Brain (organoid and tissue), 16 donors: ENCODE measurements at places on chromosomes 5 and 9. TPM values are rescaled to one million over a fixed set of nuclear protein-coding genes. Genes with fewer than 3 reads are reported as not detected.
A peak's percentile ranks its signal among the peaks of the same experiment; 100 is the strongest.

GRCh38 chr5:18333841-18334240 is 699.6 kb downstream of the TAF11L14 start:
- DNase-seq = no peak

DNA sequence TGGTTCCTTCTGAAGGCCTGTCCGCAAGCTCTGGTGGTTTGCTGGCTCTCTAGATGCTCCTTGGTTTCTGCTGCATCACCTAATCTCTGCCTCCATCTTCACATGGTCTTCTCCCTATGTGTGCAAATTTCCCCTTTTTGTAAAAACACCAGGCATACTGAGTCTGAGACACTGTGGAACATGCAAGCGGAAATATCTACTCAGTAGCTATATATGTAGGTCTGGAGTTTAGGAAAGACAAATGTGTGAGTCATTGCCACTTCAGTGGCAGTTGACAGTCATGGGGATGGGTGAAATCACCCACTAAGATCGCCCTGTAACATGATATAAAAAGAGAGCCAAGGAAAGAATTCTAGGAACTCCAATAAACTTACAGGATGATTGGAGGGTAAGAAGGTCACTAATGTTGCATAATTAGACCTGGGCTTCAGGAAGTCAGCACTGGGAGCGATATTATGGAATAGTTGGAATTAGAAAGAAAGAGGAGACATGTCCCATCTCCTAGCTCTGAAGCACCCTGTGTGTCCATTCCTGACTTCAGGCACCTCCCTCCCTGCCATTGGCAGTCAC is 22.7 kb upstream of the UBLCP1 start:
- DNase-seq = no peak

- DNase-seq = peak; percentile 13
Observed at GRCh38 chr9:127452691-127453090, 1.4 kb downstream of the LRSAM1 start.

DNA sequence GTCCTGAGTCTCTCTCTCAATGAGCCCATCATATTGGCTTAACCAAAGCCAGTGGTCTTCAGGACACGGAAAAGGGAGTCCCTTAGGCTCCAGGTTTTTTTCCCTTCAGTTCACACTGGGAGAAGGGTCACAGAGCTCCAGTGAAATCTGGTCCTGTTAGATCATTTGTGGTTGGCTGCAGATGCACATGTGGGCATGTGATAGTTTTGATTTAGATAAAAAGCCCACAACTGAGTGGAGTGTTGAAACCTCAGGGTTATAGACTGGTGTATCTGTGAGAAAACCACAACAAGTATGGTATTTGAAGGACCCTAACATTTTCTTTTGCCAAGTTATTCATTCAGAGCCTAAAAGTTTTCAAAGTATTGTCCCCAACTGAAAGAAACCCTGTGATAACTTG is 46.7 kb downstream of the PRLR start:
- no peak for DNase-seq

DNA sequence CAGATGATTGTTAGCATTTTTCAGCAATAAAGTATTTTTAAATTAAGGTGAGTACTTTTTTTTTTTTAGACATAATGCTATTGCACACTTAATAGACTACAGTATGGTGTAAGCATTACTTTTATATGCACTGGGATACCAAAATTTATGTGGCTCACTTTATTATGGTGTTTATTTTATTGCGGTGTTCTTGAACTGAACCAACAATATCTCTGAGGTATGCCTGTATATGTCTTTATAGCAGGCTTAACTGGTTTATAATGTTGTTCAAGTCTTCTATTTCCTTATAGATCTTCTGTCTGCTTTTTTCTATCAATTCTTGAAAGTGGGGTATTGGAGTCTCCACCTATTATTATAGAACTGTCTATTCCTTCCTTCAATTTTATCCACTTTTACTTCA is 18.0 kb downstream of the ZBTB43 start:
- no peak for DNase-seq

- no peak for DNase-seq
Observed at GRCh38 chr5:51652980-51653379, 269.7 kb downstream of the ISL1 start.

GRCh38 chr9:78671785-78672184 is 374.9 kb downstream of the PSAT1 start:
- no peak for DNase-seq

DNA sequence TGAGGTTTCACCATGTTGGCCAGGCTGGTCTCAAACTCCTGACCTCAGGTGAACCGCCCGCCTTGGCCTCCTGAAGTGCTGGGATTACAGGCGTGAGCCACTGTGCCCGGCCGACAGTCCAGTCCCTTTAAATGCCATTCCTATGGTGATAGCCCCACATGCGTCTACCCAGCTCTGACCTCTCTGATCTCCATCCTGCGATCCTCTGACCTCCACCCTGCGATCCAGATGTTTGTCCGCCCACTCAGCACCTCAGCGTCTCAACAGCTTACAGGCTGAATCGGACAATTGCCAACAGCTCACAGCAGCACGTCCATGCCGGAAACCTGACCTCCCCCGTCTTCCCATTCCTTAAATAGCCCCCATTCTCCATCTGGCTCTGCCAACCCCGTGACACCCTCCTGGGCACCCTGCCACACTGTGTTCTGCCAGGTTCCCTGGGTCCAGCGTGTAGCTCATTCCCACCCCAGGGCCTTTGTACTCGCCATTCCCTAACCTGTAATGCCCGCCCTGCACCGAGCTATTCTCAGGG is 44.0 kb upstream of the RNU6ATAC start:
- no peak for DNase-seq

GRCh38 chr5:159031513-159031912 is 68.2 kb downstream of the EBF1 start:
- no peak for DNase-seq

DNA sequence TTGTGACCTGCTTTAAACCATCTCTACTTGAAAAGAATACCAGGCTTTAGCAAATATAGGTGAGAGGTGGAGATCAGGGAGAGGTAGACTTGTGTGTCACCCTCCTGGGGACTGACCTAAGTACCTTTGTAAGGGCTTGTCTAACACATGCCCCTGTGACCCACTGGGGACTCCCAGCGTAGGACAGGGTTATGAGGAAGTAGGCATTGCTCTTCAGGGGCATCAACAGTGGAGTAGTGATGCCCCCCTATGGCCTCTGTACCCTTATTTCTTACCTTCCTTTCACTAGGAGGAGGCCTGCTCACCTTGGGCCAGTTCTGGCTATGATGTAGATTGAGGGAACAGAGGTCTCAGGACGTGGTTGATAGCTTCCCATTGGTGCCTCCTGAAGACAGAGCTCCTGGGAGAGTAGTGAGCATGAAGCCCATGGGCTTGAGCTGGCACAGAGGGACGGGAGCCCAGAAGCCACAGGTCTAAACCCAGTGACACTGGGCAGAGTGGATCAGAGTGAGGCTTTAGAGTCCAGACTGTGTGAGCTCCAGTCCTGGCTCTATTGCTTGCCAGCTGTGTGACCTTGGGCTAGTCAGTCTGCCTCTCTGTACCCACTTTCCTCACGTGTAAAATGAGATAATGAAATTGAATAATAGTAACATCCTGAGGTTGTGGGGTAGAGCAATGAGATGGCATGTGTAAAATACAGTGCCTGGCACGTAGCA is 191.7 kb downstream of the AOPEP start:
- no peak for DNase-seq

DNA sequence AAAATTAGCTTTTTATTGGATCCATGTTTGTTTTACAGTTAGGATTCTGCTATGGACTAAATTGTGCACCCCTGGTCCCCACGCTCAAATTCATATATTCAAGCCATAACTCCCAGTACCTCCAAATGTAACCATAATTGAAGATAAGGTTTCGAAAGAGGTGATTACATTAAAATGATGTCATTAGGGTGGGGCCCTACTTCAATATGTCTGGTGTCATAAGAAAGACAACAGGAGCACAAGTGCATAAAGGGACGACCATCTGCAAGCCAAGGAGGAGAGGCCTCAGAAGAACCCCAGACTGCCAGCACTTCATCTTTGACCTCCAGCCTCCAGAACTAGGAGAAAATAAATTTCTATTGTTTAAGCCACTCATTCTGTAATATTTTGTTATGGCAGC is 7.4 kb upstream of the HNRNPA0 start:
- DNase-seq = no peak

DNA sequence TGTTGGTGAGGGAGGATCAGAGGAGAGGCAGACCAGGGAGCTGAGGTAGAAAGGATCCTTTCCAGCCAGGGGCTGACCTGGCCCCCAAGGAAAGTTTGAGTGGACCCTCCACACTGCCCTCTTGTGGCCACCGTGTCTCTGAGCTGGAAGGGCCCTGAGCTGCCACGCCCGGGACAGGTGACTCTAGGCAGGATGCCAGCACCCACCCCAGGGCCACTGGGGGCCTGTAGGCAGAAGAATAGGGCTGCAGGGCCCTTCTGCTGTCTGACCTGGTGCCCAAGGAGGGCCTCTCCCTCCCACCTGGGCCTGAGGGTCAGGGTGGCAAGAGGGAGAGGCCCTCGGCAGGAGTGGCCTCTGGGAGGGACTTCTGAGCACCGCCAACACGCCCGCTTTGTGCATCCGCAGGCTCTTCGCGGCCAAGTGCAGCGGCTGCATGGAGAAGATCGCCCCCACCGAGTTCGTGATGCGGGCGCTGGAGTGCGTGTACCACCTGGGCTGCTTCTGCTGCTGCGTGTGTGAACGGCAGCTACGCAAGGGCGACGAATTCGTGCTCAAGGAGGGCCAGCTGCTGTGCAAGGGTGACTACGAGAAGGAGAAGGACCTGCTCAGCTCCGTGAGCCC is 76.8 kb downstream of the LMX1B start:
- DNase-seq = no peak

- no peak for DNase-seq
Observed at GRCh38 chr5:146825033-146825432, 53.5 kb downstream of the PPP2R2B start.

DNA sequence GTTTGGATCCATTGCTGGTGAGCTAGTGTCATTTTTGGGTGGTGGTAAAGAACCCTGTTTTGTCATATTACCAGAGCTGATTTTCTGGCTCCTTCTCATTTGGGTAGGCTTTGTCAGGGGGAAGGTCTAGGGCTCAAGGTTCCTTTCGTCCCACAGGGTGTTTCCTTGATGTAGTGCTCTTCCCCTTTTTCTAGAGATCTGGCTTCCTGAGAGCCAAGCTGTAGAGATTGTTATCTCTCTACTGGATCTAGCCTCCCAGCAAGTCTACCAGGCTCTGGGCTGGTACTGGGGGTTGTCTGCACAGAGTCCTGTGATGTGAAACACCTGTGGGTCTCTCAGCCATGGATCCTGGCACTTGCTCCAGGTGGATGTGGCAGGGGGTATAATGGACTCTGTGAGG is 145.9 kb downstream of the HINT1 start:
- no peak for DNase-seq

- no peak for DNase-seq
Observed at GRCh38 chr9:8564960-8565359, 765.4 kb upstream of the DMAC1 start.

HTR1A gene
- 0.24 TPM for polyA plus RNA-seq

GNAQ gene
- polyA plus RNA-seq = 32.0 TPM

CCDC69 gene
- polyA plus RNA-seq = 3.6 TPM

ARHGEF28 gene
- polyA plus RNA-seq = 5.4 TPM

ACER2 gene
- polyA plus RNA-seq = 4.1 TPM

IL5 gene
- polyA plus RNA-seq = not detected

SPATA6L gene
- polyA plus RNA-seq = 1.0 TPM

SPINK1 gene
- not detected for polyA plus RNA-seq

GARIN3 gene
- not detected for polyA plus RNA-seq

UQCRQ gene
- polyA plus RNA-seq = 303 TPM
